ENCODE measurements at places on chromosomes 2 and 18. TPM values are rescaled to one million over a fixed set of nuclear protein-coding genes. Genes with fewer than 3 reads are reported as not detected.

DNA sequence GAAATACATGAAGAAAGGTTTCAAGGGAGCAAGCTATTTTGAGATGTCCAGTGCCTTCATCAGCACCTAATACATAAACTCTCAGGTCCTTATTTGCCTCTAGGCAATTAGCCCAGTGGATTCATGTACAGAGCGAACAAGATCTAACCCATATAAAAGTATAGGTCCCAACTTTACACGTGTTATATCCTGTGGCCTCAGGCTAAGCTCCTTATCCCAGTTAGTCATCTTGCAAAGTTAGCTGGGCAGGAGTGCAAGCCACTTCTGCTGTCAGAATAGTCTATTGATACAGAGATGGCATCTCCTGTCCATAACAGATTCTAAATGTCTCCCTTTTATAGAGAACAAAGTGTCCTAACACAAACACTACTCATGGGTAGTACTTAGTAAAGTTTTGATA is 203.9 kb upstream of the PIK3C3 start:
- no peak for DNase-seq

DNA sequence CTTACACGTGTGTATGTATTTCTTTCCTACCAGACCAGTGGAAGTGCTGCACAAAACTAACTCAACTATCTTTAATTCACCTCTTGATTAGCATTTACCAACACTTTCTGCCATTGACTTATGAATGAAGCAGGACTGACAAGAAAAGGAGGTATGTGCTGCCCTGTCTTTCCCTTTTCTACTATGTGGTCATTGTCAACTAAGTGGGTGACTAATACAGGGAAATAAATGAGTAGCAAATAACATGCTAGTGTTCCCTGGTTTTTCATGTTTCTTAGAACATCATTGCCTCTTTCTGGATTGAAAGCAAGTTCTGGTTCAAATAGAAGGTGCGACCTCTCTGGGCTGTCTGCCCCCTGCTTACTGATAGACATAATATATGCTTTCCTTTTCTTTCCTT is 58.0 kb downstream of the LINC00305 start:
- DNase-seq = no peak

DNA sequence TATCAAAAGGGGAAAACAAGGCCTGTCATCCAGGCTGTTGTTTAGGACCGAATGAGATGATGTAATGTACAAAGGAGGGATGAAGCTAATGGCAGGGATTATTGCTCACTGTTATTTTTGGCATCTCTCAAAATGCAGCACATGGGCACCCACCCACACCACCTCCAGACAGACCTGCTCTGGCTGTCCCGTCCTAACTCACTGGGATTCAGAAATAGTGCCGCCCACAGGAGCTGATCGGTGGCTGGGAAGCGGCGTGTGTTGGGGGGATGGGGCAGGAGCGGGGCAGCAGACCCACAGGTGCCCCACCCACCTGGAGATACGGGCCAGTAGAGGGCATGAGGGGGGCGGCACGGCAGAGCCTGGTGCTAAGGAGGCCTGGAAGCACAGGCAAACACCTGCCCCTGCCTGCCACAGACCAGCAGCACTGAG is 52.2 kb downstream of the CRACDL start:
- DNase-seq = no peak

- DNase-seq = no peak
Observed at GRCh38 chr2:84443477-84443876, 15.6 kb downstream of the SUCLG1 start.

- no peak for DNase-seq
Observed at GRCh38 chr2:45769854-45770576, 118.5 kb downstream of the PRKCE start.

- DNase-seq = no peak
Observed at GRCh38 chr2:83951378-83951947, 507.6 kb downstream of the SUCLG1 start.

GRCh38 chr2:120594856-120595685 is 140.6 kb upstream of the GLI2 start:
- DNase-seq = no peak

- no peak for DNase-seq
Observed at GRCh38 chr2:66233981-66234380, 200.9 kb upstream of the MEIS1 start.

DNA sequence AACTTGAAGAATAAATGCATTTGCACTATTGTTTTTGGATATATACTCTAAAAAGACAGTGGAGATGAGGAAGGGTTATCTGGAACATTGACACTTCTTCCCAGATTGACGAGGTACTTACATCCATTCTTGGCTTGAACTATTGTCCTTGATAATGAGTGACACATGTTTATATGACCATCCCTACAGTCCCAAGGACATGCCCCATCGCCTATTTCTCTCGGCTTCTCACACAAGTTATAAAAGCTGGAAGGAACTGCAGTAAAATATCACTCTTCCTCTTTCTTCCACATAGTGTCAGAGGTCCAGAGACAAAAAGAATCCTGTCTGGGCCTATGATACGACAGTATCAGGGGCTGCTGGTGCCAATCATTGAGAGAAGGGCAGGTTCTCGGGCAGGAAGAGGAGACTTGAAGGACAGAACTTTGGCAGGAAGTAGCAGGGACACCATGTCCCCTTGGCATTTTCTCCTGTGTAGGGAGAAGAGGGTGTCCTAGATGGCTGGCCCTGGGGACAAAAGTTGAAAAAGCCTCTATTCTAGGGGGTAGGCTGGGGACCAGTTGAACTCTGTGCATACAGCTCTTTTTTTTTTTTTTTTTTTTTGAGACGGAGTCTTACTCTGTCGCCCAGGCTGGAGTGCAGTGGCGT is 5.8 kb upstream of the CABLES1 start:
- no peak for DNase-seq

GRCh38 chr2:188294352-188294926 is 2.8 kb downstream of the GULP1 start:
- no peak for DNase-seq

- no peak for DNase-seq
Observed at GRCh38 chr2:203799908-203800307, 67.7 kb upstream of the CTLA4 start.

GRCh38 chr2:70514612-70515055 is 39.0 kb downstream of the TGFA start:
- no peak for DNase-seq

The ALK gene
- not detected for total RNA-seq

DNA sequence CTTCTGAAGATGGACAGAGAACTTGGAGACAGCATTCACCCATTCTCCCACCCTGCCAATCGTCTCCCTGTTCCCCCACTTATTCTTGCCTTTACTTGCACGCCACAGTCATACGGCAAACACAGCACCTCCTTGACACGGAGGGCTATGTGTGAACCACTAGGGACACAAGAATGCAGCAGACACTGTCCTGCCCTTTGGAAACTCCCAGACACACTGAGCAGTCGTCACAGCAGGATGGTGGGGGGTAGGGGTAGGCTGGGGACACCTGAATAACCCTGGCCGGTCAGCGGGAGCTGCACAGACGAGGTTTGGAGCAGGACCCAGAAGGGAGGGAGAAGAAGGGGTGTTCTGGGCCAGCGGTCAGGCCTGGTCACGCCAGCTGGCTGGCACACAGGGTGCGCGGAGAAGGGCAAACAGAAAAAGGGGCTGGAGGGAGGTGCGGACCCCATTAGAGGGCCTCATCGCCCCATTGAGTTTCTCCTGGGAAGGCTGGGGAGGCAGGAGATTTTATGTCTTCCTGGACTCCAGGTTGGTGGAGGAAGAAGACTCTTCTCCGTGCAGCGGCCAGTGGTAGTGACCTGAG is 40.0 kb upstream of the FOSL2 start:
- no peak for DNase-seq

GRCh38 chr2:38394903-38395341 is 17.8 kb upstream of the ATL2 start:
- DNase-seq = peak; percentile 76

DNA sequence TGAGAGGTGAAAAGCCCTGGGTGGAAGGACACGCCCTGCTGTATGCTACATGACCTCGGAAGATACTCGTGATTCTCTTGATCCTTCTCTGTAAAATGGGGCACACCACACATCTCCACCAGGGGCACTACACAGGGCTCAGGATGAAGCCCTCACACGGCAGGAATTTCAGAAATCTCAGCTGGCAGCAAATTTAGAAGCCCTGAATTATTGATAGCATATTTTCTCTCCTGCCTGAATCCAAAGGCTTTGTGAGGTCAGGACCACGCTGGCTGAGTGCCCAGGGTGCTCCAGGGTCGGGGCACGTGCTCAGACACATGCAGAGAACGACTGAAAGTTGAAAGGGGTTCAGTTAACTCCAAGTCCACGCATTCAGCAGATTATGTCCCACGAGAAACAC is 42.1 kb upstream of the GALR1 start:
- peak; percentile 91 for DNase-seq

- no peak for DNase-seq
Observed at GRCh38 chr2:32627441-32627813, 423 bp upstream of the TTC27 start.

DNA sequence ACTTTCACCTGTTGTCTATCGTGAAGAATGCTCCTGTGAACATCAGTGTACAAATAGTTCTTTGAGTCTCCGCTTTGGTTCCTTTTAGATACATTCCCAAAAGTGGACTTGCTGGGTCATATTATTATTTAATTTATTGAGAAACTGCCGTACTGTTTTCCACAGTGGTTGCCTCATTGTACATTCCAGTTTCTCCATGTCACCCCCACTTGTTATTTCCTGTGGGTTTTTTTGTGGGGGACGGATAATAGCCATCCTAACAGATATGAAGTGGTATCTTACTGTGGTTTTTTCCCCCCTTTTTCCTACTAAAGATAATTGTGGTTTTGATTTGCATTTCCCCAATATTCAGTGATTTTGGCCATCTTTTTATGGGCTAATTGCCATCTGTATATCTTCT is 53.8 kb downstream of the SMCHD1 start:
- DNase-seq = no peak

GRCh38 chr2:86358957-86359356 is 21.5 kb upstream of the REEP1 start:
- no peak for DNase-seq

The ZNF385B gene
- 0.14 TPM for total RNA-seq

GRCh38 chr2:229996320-229996719 is 72.4 kb downstream of the SLC16A14 start:
- no peak for DNase-seq

DNA sequence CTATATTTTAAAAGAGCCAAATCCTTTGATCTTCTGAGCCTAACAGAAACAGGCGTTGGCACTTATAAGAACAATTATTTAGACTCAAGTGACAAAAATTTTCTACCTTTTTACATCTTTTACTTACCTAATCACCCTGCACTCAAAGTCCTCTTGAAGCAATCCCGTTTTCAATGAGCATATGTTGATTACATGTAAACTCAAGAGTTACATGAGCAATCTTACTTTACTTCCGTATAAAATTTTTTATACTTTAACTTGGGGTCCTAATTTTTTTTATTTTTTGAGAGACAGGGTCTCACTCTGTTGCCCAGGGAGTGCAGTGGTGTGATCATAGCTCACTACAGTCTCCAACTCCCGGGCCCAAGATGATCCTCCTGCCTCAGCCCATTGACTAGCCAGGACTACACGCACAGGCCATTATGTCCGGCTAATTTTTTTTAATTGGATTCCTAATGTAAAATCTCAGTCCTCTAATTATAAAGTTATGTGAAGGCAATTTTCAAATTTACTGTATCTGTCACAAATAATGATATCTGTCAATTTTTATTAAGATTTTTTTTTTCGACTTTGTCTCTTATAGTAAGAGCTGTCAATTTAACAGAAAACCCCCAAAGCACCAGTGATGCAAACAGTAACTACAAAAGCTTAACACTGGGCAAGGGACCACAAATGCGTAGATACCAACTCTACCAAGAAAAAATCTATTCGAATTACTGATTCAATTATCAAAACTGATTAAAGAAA is 19.1 kb upstream of the STPG4 start:
- no peak for DNase-seq

DNA sequence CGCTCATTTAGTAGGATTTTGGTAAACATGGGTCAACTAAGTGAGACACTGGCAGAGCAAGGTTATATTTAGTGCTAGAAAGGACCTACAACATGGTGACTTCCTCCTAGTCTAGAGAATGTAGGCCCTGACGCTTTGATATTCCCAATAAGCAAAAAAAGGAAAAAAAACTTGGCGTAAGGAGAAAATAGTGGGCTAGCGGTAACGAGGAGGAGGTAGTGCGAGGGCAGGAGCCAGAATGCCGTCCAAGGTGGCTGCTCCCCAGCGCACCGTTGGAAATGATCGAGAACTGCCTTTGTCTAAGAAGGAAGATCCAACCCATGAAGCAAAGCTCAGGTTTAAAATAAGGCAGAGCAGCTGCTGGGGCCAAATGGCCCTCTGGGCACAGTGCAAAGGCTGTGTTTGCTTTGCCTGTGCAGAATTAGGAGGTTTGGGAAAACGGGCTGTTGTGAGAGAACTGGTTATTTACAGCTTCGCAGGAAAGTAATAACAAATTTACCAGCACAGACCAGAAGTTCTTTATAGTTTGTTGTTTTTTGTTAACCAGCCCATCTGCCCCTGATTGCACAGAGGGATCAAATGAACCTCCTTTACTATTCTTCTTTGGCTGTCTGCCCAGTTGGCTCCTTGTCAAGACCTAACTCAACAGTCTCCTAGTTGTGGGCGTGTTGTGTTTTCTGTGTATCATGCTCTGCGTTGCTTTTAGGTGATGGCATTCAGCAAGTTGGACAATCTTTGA is 86.6 kb downstream of the ITGB1BP1 start:
- peak; percentile 85 for DNase-seq

DNA sequence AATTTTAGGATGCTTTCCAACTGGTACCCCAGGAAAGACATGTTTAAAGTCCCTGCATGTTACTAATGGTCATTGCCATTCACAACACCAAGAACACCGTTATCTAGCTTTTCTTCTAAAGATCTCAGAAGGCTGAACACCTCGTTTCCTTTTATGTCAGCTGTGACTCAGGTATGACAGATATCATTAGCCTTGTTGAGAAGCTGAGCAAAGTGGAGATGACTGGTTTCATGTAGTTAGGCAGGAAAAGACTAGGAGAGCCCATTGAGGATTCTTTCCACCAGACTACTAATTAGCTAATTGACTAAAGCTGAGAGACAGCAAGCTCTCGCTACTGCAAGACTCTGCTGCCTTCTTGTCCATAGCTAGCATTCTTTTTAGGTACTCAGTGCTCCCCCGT is 32.0 kb upstream of the ARL5A start:
- DNase-seq = no peak

The ACVR1C gene
- total RNA-seq = 0.50 TPM

DNA sequence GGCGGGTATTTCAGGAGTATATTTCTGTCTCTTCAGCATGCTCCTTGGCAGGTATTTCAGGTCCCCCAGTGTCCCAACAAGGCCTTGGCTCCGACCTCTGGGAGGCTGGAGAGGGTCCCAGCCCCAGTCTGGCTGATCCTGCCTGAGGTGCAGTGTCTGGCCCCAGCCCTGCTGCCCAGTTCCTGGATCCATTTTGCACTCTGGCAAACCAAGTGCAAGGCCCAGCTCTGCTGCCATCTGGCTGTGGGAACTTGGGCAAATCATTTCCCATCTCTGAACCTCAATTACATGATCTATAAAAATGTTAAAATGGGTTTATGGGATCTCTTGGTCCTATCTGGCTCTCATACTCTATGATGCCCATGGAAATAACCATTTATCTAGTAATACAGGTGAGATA is 63.6 kb downstream of the ZBTB7C start:
- no peak for DNase-seq
